Amygdala (tissue), 56 donors: ENCODE measurements at places on chromosomes 3 and 15.

DNA sequence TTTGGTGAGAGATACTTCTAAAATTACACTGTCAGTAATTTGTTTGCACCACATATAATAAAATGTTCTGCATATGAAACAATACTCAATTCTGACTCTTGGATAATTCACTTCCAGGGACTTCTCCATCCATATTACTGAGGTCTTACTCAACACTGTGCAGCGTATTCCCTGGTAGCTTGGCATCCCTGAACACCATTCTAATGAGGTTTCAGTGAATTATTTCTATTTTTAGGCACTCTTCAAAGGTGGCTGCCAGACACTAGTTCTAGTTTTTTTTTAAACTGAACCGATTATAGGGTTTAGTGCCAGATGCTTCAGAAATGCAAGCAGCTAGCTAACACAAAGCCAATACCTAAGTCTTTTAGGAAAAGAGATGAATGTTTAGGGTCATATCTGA lies 283.3 kb downstream of the FEZF2 start:
- DNase-seq, result no peak

GRCh38 chr3:104943974-104944373 lies 422.7 kb upstream of the ALCAM start:
- DNase-seq, result no peak

- DNase-seq, result no peak
These were observed 457.1 kb downstream of the SQOR start for GRCh38 chr15:46091860-46092450.

DNA sequence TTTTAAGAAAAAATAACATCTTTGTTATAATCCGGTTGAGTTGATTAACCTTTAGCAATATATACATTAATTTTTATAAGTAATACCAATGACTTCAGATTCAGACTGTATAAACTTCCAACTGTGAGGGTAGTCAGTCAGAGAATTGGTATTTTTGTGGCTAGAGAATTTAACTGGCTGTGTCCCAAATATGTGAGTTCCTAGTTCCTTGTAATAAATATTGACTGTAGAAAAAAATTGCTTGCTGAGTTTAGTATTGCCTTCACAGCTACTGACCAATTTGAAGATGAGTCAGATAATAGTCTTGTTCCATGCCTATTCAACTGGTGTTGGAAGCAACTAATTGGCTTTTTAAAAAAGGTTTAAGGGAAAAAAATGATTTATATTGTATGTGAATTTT lies 210.8 kb downstream of the GAP43 start:
- DNase-seq, result no peak

DNA sequence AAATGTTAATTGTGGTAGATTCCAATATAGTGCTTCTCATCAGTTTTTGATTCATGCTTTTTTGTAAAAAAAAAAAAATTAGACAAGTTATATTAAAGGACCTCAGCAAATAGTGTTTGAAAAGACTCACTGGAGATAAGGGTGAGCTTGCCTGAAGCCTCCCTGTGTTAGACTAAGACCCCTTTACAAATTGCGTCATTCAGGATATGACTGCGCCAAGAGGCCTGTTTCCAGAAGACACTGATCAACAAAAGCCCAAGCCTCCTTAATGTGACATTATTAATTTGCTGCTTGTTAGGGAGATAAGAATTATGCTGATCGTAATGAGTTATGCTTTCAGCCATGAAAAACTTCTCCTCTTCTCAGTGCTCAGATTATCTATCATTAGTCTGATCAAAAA lies 13.0 kb upstream of the DNAJC13 start:
- no peak for DNase-seq

- DNase-seq, result no peak
These were observed 64.2 kb downstream of the DMXL2 start for GRCh38 chr15:51558411-51558810.

GRCh38 chr3:171377859-171378258 lies 82.3 kb downstream of the TNIK start:
- DNase-seq, result no peak

DNA sequence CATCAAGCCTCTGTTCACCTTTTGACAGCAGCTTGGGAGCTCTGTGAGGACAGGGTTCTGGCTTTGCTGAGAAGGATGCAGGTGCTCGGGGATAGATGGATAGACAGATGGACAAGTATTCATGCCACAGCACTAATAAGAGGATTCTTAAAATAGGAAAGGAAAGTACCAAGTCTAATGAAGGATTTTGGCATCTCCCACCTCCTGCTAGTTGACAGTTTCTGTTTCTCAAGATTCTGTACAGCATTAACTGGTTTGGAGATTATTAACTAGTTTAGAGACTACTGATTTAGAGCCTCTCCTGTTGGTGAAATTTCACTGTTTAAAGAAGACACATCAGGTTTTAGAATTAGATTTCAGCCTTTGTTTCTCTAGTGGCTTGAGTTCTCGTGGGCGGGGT lies 152.3 kb downstream of the CACNA1D start:
- no peak for DNase-seq
